IMR-90 (cell line): ENCODE measurements at places on chromosomes 5 and 9. TPM values are rescaled to one million over a fixed set of nuclear protein-coding genes. Genes with fewer than 3 reads are reported as not detected.

DNA sequence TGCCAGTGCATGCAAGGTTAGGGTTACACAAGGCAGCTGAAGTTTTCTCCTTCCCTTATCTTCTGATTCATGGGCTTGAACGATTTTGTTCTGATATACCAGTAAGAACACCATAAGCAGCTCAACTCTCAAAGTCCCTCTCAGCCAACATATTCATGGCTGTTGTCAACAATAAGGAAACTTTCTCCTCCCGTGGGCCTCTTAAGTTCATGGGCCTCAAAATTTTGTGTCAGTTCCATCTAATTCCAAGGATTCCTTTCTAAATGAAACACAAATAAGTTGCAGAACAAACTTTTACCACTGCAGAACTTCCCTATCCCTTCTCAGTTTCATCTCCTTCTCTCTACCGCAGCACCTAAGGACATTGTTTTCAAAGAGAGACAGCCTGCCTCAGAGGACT is 23.6 kb upstream of the CAST start:
- no peak for DNase-seq

- DNase-seq = peak; percentile 86
Measured at GRCh38 chr9:37746448-37747270, 6.9 kb upstream of the TRMT10B start.

DNA sequence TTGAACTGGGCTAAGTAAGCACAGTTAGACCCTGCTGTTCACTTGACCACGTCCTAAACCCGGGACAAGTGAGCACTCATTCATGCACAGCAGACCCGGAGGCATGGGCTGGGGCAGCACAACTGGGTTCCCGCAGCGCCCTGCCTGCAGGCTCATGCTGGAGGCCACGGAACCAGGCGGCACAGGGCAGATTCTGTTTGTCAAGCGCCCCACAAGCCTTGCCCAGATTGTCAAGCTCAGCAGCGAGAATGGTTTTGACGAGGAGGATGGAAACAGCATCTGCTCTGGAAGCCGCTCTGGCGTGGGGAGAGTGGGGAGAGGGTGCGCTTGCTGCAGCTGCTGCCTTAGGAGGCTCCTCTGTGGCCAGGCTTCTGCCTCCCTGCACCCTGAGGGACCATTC is 32.7 kb downstream of the PRRT1B start:
- DNase-seq = no peak

GRCh38 chr5:98722188-98722587 is 51.3 kb upstream of the RGMB start:
- DNase-seq = peak; percentile 31

DNA sequence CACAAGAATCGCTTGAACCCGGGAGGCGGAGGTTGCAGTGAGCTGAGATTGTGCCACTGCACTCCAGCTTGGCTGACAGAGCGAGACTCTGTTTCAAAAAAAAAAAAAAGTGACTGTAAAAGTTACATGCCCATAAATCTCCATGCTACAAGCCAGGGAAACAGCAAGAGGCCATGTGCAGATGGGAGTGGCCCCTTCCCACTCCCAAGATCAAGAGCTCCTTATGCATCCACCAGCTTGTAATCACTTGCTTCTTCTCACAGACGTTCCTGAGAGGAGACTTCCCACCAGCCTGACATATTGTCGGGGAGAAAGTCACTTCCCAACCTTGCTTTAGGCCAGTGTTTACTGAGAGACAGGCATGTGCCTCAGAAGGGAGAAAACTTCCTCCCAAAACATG is 45.6 kb upstream of the N4BP3 start:
- no peak for DNase-seq

DNA sequence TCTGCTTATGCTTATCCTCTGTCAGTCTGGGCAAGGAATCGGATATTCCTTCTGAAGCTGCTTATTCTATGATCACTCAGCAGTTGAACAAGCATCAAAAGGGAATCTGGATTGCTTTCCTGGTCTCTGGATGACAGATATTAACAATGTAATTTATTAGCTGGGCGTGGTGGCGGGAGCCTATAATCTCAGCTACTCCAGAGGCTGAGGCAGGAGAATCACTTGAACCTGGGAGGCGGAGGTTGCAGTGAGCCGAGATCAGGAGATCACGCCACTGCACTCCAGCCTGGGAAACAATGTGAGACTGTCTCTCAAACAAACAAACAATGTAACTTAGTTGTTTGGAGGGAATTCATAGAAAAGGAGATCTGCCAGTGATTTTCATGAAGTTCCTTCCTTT is 45.4 kb downstream of the DMRT1 start:
- no peak for DNase-seq

ADAMTS2 gene
- total RNA-seq = 18.3 and 19.0 TPM in 2 replicates
